DMS53 (cell line): ENCODE measurements at places on chromosomes 3 and 15.

GRCh38 chr3:162764808-162765071 lies 1268.1 kb downstream of the OTOL1 start:
- DNase-seq, result no peak

- DNase-seq, result peak; percentile 65
These were observed 127.8 kb downstream of the HCN4 start for GRCh38 chr15:73240866-73241499.

DNA sequence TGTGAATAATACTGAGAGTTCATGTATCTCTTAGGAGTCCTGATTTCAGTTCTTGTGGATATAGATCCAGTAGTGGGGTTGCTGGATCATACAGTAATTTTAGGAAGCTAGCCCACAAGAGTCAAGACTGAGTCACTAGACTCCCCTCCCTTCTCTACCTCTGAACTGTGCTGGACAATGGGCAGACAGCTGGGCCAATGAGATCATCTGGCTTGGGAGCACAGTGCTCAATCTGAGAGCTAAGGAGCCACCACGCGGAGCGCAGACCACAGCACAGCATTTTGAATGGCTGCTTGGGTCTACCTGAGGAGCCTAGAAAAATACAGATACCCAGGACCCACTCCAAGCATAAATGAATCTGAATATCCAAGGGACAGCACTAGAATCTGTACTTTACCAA lies 32.5 kb downstream of the WNT5A start:
- DNase-seq, result no peak

- peak; percentile 61 for DNase-seq
These were observed 483.3 kb downstream of the TUSC7 start for GRCh38 chr3:117192888-117193287.

DNA sequence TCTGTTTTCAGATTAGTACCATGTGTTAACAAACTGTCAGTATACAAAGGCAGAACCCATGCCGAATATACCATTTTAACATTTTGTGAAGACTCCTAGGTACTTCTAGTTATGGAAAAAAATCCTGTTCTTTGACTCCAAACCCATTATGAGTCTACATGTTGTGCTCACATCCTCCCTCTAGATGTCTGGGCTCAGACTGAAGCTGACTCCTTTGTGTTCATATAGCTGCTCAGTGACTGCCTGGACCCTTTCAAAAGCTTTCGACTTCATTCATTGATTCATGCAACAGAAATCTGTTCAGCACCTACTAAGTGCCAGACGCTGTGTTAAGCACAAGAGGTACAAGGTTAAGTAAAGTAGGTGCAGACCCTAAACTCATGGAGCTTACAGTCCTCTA lies 60.5 kb downstream of the MEGF11 start:
- no peak for DNase-seq

- no peak for DNase-seq
These were observed 201.3 kb upstream of the LRIG1 start for GRCh38 chr3:66702126-66702525.

GRCh38 chr3:4808637-4809036 lies 170.6 kb upstream of the BHLHE40 start:
- no peak for DNase-seq

DNA sequence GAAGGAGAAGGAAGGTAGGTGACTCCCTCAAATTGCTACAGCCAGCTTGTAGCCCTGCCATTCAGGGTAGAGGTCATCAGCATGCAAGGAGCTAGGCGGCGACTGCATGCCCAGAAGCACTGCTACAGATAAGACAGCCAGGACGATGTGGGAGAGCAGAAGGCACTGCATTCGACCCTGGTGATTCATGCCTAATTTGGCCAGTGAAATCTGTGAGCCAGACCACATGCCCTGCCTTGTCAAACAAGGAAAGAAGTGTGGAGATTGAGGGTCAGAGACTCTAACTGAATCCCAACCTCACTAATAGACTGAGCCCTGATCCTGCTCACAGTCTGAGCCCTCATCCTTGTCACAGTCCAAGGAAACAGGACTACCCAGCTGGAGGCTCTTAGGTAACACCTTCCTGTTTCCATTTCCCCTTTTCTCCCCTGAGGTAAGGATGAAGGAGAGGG lies 86.6 kb downstream of the LINGO1 start:
- DNase-seq, result peak; percentile 12

- DNase-seq, result no peak
These were observed 13.0 kb downstream of the CAND2 start for GRCh38 chr3:12809435-12809834.

DNA sequence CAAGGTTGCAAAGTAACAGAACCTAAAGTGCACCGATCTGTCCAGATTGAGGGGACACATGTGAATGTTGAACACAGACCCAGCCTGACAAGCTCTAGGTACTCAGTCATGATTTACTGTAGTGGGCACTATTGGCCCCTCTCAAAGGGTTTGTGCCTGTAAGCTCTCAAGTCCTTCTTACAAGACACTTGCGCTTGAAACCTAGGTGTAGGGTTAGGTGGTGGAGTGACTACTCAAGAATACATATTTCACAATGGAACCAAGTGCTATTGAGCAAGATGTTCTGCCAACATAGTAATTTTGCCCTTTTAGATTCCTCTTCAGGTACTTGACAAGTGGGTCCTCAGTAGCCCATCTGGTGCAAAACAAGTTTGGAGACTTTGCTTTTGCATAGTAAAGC lies 169.9 kb downstream of the AKAP13 start:
- DNase-seq, result no peak

DNA sequence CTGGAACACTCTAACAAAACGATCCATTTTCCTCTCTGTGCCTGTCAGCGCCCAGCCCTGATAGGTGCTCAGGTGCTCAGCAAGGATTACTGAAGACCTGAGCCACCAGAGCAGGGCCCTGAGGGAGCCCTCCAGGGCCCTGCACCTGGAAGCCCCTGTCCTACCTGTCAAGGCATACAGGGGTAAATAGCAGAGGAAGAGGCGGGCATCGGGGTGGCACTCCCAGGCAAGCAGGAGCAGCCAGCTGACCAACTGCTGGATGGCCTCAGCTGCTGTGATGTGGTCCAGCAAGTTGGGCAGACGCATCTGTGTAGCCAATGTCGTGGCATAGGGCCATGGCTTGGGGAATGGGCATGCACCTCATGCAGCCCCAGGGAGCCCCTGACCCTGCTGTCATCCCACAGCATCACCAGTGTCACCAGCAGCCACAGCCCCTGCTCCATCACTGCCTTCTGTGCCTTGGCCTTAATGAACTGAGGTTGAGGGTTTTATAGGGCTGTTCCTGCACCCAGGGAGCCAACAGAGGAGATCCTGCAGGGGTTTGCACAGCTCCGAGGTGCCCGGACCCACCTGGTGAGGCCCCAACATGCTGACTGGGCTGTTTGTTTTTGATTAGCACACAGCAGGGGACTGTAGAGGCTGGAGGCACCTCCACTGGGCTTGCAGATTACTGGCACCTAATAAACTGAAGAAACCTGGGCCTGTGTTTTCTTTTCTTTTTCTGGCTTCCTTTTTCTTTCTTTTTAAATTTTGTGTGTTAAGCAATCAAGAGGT lies 7.9 kb upstream of the WDR6 start:
- no peak for DNase-seq

GRCh38 chr3:48502728-48503168 lies 1.2 kb downstream of the SHISA5 start:
- no peak for DNase-seq

- peak; percentile 37 for DNase-seq
These were observed 20.1 kb downstream of the KBTBD8 start for GRCh38 chr3:67018105-67018788.

GRCh38 chr3:107853821-107854220 lies 237.0 kb downstream of the CD47 start:
- no peak for DNase-seq

DNA sequence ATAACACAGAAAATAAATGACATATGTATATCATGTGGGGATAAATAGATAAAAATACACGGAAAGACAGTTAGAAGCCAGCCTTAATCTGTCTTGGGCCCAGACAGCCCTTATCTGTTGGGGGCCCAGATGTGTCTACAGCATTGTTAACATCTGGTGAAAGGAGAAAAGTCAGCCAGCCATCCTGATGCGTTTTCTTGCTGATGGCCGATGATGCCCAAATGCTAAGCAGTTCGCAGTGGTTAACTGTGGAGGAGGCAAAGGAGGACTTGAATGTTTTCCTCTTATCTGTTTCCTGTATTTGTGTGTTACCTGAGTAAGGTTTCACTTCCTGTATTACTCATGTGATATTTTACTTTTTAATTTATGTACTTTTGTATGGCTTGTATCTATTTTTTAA lies 46.2 kb downstream of the NOX5 start:
- DNase-seq, result no peak

DNA sequence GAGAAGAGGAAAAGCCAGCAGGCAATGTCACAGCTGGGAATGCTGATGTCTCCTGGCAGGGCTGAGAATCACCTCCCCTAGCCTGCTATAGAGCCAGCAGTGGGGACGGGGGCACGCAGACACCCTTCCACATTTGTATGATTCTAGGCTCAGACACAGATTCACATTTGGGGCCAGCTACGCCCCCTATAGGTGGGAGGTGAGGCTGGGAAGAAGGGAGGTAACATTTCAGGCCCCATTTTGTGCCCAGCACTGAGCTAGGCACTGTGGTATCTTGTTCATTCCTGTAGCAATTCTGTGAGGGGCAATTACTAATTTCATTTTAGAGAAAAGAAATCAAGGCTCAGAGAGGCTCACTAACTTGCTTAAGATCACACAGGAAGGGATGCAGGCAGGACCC lies 15.9 kb upstream of the ACAD9 start:
- DNase-seq, result no peak

DNA sequence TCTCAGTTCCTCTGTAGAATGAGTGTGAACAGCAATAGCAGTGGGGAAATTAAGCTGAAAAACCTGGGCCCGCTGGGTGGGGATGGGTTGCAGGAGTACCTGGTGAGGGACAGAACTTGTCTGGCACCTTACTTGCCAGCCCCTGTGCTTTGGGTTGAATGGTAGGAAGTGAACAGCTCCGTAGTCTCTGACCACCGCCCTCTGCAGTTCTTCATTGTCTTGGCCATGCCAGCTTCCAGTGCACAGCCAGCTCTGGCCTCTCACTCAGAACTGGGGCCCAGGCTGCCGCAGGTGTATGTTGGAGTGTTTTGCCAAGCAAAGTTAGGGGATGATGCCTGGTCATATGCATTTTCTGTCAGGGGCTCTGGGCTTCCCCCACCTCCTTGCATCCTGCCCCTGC lies 14.0 kb upstream of the CHST14 start:
- no peak for DNase-seq

DNA sequence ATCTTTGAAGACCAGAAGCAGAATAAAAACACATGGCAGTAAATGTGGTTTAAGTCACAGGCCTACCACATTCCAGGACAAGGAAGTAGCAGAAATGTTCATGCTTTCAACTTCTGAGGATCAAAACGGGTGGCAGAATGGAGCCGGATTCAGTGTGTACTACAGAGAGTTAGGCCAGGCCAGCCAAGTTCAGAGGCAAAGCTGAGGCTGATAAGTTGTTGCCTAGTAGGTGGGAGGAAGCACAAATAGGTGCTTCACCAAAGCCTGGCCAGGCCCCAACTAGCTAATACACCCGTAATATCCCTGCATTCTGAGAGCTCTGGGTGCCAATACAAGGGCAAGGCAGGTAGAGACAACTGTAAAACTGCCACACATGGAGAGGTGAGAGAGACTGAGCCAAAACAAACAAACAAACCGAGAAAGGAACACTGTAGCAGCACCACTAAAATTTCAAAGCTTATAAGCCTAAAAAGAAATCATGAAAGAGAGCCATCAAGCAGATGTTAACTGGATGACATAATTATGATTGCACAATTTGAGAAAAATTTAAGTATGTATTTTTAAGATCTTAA lies 156.4 kb upstream of the CBLB start:
- DNase-seq, result peak; percentile 54

GRCh38 chr3:14771593-14772497 lies 46.9 kb upstream of the FGD5 start:
- DNase-seq, result no peak

GRCh38 chr3:184677344-184678316 lies 34.2 kb downstream of the MAGEF1 start:
- DNase-seq, result no peak

- no peak for DNase-seq
These were observed 15.7 kb downstream of the GABRB3 start for GRCh38 chr15:26757141-26757540.

- peak; percentile 45 for DNase-seq
These were observed 66.0 kb downstream of the HMCES start for GRCh38 chr3:129344540-129345220.

DNA sequence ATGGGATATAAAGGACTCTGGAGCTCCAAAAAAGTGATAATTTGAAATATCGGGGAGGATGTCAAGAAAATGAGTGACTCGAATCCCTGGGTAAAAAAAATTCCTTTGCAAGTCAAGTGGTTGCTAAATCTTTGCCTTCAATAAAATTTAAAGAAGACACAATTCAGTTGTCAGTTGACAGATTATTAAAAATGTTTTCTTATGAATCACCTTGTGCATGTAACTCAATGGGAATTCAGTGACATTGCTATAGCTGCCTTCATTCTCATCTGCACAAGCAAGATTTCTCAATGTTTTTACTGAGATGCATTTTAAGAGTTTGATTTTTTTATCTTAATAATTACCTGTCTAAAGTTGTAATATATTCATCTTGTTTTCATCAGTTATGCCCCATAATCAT lies 264.0 kb upstream of the IL12A start:
- no peak for DNase-seq
